BJ (cell line): ENCODE measurements at places on chromosomes 1 and 21.

DNA sequence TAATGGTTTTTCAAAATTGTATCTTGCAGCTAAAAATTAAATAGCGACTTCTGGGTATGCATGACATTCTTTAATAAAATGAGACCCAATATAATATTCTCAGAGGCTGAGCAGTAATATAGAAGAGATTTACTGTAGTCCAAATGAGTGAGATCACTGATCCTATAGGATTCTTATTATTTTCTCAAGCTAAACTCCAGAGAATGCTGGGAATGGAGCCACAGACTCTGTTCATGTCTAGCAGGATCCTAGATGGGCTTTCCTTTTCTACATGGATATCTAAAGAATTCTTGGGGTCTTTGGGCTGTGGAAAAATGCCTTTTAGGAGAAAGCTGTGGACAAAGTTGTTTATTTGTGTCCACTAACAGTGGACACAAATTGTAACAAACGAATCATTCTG, 150.7 kb upstream of the ZNF644 start:
- DNase-seq: no peak

DNA sequence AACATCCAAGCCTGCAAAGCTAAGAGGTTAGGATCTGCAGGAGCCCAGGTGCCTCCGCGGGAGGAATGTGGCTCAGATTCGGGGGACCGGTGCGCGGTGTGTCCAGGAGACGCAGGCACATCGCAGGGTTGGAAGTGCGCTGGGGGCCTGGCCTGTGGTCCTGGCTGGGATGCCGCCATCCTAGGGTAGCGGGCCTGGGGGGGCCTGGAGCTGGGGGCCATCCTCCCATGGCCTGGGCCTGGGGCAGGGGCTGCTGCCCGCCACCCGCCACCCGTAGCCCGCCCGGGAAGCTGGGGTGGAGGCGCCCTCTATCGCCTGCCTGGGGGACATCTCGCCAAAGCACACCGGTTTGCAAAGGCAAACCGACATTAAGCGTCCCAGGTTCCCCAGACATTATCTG, 170.6 kb upstream of the ARHGEF16 start:
- no peak for DNase-seq

DNA sequence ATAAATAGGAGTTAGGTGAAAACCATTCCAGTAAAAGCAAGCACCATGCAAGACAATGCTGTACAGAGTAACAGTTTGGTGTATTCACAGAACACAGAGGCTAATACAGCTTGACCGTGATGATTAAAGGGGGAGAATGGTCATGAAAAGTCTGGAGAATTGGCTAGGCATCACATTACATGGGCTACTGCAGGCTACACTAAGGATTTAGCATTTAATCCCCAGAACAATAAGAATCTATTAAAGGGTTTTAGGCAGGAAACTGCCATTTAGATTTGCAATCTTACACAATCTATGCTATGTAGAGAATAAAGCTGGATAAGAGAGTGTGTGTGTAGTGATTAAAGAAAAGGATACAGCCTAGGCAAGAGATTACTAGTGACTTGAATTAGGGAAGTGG, 30.6 kb downstream of the HFM1 start:
- DNase-seq: no peak

DNA sequence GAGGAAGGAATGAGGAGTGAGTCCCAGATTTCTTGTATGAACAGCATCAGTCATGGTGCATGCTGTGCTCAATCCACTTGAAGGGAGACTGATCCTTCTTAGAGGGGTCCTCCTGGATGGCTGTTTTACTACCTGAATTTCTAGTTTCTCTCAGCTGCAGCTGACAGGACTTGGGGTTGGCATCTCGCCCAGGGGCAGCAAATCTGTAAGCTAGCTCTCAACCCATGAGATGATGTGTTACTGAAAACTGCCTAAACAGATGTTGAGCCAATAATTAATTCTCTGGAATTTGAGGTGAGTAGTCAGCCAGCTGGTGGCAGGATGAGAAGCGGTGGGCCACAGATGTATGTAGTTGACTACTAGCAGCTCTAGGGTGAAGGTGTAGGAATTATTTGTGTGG, 19.6 kb downstream of the BACH1 start:
- no peak for DNase-seq

GRCh38 chr1:224872832-224873433, 56.5 kb upstream of the DNAH14 start:
- no peak for DNase-seq

GRCh38 chr1:39625009-39625408, 14.4 kb downstream of the HEYL start:
- no peak for DNase-seq

- no peak for DNase-seq
These were observed 174.4 kb upstream of the HMCN1 start for GRCh38 chr1:185559684-185560331.

DNA sequence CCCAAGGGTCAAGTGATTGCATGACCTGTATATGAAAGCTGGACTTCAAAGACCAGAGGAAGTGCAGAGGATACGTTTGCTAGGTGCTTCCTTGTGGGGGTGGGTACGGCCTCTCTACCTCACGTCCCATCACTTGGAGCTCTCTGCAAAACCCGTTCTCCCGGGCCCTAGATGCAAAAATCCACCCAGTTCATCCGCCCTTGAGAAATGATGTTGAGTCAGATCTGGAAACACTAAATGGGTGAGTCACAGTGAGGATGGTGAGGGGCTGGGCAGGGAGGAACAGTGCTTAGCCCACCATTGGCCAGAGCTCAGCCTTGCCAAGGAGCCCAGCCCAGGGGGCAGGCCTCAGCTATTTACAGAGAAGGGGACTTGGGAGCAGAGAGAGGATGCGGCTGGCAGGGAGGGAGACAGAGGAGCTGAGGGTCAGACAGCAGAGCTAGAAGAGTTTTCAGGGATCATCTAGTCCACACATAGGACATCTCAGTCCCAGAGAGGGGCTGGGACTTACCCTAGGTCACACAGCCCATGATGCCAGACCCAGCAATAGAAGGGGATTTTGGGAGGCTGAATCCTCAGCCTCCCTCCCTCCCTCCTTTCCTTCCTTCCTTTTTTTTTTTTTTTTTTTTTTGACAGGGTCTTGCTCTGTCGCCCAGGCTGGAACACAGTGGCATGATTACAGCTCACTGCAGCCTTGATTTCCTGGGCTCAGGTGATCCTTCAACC, 14.6 kb downstream of the ARHGEF10L start:
- no peak for DNase-seq

GRCh38 chr1:221845650-221846371, 103.9 kb upstream of the DUSP10 start:
- DNase-seq: no peak

DNA sequence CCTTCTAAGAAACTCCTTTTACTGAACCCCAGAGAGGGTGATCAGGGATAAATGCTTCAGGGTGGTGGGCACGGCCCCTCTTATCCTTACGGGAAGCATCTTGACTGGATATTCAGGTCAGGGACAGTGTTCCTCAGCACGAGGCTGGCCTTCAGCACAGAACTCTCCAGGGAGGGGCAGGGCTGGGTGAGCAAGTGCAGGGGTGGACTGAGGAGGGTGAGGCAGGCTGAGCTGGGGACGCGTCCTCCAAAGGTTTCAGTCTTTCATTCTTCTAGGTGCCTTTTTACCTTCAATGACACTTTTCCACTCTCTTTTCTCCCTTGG, 52.3 kb downstream of the RASSF5 start:
- DNase-seq: no peak

- DNase-seq: no peak
These were observed 9.8 kb upstream of the OLFML2B start for GRCh38 chr1:162033428-162033827.

DNA sequence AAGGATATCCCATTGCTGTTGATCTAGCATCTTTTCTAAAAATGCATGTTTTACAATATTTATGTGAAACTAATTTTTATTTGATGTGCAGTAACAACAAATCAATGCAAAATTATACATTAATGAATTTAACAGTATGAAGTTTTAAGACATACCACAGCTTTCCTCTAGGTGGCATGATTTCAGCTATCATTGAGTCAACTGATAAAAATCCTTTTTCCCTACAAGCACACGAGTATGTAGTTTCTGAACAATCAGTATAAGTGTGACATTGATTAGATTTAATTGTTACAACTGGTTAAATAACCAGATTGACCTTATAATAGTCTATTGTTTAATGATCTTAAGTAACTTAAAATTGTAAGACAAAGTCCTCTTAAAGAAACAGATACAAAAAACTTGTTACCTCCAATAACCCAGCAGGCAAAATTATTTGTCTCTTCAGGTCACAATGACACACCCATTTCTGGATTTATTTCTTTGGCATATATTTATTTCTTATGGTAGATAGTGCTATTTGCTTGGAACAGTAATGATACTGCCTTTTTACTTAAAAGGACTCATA, 5.8 kb upstream of the TGFB2 start:
- DNase-seq: no peak
